ENCODE measurements at places on chromosomes 13 and 19.

DNA sequence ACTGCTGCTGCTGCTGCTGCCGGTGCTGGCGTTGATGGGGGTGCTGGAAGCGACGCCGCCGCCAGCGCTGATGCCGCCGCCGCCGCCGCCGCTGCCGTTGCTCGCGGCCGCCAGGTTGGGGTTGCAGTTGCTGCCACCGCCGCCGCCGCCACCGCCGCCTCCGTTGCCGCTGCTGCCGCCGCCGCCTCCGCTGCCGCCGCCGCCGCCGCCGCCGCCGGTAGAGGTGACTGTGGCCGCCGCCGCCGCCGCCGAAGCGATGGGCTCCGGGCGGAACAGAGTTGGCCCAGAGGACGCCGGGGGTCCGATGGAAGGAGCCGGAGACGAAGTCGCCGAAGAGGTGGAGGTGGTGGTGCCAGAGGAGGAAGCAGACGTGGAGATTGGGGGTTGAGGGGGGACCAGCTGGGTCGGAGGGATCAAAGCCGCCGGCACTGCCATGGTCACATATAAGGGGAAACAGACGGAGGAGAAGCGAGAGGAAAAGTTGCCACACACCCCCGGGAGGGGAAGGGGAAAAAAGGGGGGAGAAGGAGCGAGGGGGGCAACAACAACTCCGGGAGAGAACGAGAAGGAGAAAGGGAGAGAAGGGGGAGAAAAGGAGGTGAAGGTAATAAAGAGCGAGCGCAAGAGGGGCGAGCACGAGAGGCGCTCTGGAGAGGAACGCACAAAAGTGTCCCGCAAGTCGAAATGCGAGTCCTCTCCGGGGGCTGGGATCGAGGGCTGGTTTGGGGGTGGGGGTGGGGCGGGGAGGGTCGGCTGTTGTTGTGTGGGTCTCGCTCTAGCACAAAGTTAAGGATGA is 471 bp downstream of the DACH1 start:
- peak; percentile 71 for DNase-seq

- DNase-seq: no peak
These were observed 87.3 kb downstream of the FNDC3A start for GRCh38 chr13:49063011-49063410.

GRCh38 chr19:27796073-27796472 is 1416.9 kb downstream of the UQCRFS1 start:
- DNase-seq: no peak

DNA sequence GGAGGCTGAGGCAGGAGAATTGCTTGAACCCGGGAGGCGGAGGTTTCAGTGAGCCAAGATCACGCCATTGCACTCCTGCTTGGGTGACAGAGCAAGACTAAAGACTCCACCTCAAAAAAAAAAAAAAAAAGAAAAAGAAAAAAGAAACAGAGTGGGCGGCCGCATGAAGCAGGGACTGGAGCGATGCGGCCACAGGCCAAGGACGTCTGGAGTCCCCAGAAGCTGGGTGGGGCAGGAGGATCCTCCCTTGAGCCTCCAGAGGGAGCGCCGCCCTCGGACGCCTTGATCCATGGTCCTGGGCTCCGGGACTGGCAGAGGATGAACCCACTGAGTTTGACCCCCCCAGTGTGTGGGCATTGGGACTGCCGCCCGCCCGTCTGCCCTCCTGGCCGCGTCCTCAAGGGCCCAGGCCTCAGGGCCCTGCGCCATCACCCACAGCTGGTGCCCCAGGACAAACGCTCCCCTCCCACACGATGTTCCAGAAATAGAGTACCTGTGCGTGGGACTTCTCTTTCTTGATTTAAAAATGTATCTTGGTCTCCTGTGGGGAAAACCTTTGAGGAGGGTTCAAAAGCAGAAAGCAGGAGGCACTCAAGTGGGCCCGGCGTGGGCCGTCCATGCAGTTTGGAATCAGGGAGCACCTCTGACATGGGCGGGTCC is 15.5 kb downstream of the BTBD2 start:
- DNase-seq: no peak

GRCh38 chr13:51914137-51914493 is 52.3 kb downstream of the CCDC70 start:
- DNase-seq: no peak

DNA sequence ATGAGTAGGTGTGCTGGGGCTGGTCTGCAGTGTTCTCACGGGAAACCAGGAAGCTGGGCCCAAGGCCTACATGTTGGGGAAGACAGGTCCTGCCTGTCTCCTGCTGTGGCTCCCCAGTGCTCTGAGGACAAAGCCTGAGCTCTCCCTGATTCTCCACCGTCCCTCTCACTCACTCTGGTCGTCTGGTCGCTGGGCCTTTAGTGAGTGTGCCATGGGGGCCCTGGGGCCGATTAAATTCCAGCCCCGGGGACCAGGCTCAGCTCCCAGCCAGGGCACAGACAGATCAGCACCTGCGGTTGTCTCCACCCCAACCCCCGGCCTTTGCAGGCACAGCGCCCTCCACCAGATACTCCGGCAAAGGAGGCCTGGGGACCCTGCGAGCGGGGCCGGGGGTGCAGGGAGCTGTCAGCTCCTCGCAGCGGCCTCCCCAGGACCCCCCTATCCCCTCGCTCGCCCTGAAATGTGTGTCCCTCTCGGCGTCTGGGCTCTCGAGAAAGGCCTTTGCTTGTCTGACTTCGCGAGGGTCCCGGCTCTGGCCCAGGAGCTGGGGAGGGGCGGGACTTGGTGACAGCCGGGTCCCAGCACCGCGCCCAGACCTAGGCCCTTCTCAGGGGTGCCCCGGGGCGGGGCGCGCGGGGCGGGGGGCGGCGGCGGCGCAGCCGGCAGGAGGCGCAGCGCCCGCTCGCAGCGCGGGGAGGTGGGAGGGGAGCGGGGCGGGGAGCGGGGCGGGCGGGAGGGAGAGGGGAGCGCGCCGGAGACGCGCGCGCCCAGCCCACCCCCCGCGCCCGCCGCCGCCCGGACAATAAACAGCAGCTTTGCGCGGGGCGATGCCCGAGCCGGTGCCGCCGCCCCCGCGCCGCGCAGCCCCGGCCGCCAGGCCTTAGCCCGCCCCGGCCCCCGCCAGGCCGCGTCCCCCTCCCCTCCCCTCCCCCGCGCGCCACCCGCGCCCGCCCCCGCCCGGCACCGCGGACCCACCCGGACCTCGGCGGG is at the start of gene PALM:
PALM (plus strand) TSS at position 782 of the 990 bp plus-strand sequence. CDS start 212 bp downstream, outside the sequence.
- no peak for DNase-seq

GRCh38 chr13:111143865-111144540 is 28.9 kb downstream of the ARHGEF7 start:
- no peak for DNase-seq

GRCh38 chr19:1132552-1133383 is 29.0 kb downstream of the GPX4 start:
- no peak for DNase-seq

DNA sequence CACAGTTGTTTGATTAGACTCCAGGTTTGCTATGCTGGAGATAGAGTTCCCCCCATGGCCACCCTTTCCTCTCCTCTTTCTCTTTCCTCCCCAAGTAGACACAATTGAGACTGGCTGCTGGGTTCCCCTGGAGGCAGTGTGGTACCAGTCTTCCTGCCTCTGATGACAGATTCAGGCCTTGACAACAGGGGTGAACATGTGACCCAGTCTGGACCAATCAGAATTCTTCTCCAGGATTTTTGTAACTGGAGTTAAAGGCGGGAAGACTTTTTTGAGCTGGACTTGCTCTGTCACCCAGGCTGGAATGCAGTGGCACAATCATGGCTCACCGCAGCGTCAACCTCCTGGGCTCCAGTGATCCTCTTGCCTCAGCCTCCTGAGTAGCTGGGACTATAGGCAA is 48.7 kb downstream of the CCNE1 start:
- DNase-seq: no peak

DNA sequence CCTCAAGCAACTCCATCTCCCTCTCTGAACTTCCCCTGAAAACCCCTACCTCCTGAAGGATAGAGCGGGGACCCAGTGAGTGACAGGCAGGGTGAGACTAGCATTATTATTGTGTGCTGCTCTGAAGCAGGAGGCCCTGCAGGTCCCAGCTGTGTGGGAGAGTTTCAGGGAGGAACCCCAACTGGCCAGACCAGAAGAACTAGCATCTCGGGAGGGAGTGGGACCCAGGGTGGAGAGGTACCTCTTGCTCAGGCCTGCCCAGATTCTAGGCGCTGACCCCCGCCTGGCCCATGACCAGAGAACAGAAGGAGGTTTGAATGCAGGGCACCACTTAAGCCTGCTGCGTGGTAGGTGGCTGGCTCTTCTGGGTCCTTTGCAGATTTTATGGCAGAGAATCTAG is 5.7 kb upstream of the LYPD3 start:
- DNase-seq: no peak

DNA sequence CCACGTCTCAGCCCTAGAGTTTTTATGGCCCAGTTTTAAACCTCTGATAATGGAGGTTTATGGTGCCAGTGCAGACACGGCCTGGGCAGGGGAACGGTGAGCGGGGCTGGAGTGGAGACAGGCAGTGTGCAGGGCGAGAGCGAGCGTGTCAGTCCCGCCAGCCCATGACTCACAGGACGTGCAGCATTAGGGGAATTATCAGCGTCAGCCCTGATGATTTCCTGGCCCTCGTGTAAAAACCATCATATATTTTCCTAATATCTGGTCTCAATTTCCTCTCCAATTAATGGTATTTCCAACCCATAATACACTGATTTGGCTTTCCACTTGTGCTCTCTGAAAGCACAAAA is 104.6 kb upstream of the VSTM2B start:
- DNase-seq: no peak

DNA sequence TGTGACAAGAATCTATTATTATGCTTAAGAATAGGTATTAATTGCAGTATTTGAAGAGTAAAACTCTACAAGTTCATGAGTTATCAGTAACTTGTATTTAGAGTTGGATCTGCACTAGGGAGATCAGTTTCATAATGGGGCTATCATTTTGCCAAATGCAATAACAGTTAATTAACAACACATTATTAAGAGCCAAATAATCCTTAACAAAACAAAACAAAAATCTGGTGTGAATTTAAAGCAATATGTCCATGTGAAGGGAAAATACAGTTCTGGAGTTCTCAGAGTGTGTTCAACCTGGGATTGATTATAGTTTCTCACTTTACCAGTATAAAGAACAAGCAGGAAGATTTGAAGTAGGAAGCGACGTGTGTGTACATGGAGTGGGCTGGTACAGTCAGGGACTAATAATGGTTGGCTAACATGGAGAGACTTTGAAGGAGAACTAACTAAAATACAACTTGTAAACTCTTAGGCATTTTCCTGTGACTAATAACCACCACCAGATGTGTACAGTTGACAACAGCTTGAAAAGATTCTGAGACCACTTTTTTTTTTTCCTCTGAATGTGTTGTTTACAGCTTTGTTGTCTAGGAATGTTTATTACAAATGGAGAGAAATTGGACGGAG is 58.5 kb downstream of the POSTN start:
- no peak for DNase-seq

DNA sequence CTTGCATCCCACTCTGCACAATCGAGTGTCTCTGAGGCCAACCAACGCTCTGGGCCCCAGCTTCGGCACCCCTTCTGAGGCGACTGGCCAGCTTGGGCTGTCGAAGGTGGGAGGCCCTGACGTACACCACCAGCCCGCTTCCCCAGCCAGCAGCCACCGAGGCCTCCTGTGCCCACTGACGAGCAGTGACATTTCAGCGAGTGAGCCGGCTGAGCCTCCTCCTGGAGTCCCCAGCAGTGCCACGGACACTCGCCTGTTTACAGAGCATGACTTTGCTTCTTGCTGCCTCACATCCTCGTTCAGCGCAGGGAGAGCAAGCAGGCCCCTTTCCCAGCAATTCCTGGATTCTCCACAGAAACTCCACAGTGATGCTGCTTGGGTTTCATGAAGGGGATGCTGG is 240.2 kb upstream of the MAB21L1 start:
- no peak for DNase-seq

GRCh38 chr19:35154525-35155406 is at the start of gene FXYD5:
TSS of gene FXYD5 (plus strand) at chr19:35154735. CDS start at chr19:35155551, 816 bp downstream.
- peak; percentile 87 for DNase-seq

GRCh38 chr19:30646806-30647205 is 274.6 kb downstream of the ZNF536 start:
- no peak for DNase-seq

- DNase-seq: no peak
These were observed 53.2 kb downstream of the MLLT1 start for GRCh38 chr19:6226444-6227155.

GRCh38 chr19:1862424-1863327 is 703 bp downstream of the KLF16 start:
- peak; percentile 78 for DNase-seq

DNA sequence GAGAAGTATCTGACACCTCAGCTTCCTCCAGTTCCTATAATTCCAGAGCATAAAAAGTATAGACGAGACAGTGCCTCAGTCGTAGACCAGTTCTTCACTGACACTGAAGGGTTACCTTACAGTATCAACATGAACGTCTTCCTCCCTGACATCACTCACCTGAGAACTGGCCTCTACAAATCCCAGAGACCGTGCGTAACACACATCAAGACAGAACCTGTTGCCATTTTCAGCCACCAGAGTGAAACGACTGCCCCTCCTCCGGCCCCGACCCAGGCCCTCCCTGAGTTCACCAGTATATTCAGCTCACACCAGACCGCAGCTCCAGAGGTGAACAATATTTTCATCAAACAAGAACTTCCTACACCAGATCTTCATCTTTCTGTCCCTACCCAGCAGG is 3.1 kb downstream of the KLF5 start:
- DNase-seq: no peak

- DNase-seq: no peak
These were observed 526 bp upstream of the DMWD start for GRCh38 chr19:45793178-45793564.

DNA sequence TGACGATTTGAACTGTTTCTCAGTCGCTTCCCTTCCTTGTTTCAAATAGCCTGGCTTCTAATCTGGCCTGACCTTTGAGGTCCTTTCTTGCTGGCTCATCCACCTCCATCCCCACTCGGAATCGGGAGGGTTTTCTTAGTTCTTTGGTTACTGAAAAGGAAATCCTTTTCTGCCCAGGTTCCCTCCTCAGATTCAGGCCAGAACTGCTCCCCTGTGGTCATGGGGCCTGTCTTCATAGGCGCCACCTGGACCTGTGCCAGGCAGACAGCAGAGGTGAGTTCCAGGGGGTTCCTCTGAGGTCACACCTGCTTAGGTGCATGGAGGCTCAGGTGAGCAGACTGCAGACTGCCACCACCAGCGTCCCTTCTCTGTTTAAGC is 62.4 kb downstream of the AKAP11 start:
- DNase-seq: no peak

DNA sequence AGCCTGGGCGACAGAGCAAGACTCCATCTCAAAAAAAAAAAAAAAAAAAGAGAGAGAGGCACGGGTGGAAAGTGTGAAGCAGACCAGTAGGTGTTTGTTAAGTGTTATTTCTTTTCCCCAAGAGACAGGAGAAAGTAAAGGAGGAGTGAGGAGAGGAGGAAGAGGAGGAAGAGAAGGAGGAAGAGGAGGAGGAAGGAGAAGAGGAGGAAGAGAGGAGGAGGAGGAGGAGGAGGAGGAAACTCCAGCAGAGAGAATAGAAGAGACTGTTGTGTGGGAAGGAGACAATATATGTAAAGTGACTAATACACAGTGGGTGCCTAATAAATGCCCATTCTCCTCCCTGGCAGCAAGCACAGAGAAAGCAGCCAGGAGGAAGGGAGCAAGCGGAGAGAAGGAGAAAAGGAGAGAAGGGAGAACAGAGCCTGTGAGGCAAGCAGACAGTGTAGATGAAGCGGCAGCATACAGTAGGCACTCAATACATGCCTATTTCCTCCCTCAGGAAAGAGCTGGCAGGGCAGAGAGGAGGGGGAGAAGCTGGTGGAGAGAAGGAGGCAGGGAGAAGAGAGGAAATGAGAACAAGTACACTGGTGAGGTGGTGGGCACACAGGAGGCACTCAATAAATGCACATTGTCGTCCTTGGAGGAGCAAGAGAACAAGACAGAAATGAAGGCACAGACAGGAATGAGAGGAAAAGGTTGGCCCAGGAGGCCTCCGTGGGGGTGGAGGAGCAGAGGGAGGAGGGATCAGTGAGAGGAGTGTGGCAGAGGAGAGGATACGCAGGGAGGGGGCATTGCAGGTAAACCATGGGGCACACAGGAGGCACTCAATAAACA is 16.6 kb downstream of the JOSD2 start:
- peak; percentile 23 for DNase-seq
